ENCODE measurements at places on chromosomes 6 and 20.

DNA sequence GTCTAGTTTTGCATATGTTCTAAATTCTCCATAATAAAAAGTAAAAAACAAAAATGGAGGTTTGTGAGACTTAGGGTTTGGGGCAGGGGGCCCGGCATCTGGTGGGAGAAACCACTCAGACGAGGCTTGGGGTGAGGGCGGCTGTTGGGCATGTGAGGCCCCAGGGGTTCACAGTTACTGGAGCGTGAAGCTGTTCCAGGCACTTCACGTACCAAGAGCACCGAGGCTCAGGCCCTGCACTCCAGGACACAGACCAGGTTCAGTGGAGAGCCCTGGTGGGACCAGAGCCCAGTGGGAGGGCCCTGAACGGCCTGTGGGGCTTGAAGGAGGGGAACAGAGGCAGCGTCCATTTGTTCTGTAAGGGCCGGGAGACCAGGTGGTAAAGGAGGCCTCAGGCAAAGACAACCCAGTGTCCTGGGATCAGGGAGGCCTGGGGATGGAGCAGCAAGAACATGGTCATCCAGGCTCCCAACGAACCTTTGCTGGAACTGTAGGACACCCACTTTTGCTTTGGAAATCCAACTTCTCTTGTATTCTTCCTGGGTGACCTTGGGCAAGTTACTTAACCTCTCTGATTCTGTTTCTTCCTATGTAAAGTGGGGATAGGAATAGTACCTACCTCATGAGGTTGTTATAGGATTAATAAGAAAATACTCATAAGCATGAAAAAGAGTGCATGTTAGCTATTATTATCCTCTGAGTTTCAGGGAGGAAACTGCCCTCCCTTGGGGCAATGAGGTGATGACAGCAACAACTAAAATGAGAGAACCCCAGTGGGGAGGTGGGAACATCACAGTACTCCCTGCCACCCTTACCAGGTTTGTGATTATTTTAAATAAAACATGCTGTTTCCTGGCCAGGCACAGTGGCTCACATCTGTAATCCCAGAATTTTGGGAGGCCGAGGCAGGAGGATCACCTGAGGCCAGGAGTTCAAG, 1.1 kb upstream of the FGD2 start:
- no peak for DNase-seq

- no peak for DNase-seq
Measured at GRCh38 chr6:4905826-4906225, 98.0 kb downstream of the RPP40 start.

- no peak for DNase-seq
Measured at GRCh38 chr6:76697585-76697984, 625.1 kb upstream of the IMPG1 start.

DNA sequence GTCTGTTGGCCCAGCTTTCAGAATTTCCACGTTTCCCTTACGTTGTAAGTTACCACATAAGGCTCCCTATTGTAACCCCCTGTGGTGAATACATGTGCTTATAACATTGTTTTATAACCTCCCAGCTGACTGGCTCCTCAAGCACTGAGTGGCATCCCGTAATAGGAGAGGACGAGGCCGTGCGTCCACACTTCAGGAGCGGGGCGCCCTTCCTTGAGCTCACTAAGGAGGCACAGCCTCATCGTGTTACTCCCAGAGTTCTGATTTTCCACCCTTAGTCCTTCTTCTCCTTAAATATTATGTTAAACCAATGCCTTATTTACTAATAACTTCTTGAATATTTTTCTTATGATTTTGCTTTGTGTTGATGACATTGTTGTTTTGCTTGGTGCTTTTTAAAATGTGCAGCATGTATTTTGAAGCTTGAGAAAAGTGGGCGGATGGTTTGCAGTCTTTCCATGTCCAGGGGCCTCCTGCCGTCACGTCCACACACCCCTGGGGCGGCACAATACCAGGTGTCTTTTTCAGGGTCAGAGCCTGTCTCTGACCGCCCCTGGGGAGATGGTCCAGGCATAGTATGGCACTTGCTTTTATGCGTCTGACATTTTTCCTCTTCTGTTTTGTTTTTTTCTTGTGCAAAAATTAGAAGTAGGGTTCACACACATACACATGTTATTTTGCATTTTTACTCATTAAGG, 181.8 kb downstream of the DLL1 start:
- no peak for DNase-seq

DNA sequence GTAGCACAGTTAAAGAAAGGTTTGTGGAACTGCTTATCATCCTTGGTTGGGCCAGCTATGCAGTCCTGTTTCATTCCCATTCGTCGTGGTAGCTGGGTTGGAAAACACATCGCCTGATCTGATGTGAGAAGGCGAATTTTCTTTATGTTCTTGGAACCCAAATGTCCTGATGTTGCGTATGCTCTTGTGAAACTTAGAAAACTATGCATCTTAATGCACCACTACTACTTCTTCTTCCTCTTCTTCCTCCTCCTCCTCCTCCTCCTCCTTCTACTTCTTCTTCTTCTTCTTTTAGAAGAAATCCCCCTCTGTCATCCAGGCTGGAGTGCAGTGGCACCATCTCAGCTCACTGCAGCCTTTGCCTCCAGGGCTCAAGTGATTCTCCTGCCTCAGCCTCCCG, 381.6 kb downstream of the UTRN start:
- DNase-seq: no peak

GRCh38 chr6:170144571-170145271, 146.2 kb downstream of the DLL1 start:
- DNase-seq: no peak

- no peak for DNase-seq
Measured at GRCh38 chr6:169950558-169950957, 199.1 kb downstream of the ERMARD start.

- no peak for DNase-seq
Measured at GRCh38 chr6:85714893-85715530, 72.3 kb upstream of the SYNCRIP start.

DNA sequence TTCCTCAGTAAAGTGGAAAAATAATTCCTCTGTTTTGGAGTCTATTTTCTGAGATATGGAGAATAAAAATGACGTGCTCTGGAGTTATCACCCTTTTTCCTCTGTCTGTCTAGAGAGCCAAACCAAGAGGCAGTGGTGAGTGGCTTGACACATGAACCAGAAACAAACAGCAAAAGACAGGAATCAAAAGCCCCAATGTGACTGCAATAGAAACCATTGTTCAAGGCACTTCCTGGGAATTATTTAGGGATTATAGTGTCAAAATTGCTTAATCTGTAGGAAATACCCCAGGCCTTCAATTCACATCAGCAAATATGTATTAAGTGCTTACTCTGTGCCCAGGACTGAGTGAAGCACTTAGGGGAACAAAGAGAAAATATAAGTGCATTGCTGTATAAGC, 560.4 kb upstream of the JAG1 start:
- DNase-seq: no peak

GRCh38 chr20:9087531-9088217, 18.8 kb downstream of the PLCB4 start:
- no peak for DNase-seq

DNA sequence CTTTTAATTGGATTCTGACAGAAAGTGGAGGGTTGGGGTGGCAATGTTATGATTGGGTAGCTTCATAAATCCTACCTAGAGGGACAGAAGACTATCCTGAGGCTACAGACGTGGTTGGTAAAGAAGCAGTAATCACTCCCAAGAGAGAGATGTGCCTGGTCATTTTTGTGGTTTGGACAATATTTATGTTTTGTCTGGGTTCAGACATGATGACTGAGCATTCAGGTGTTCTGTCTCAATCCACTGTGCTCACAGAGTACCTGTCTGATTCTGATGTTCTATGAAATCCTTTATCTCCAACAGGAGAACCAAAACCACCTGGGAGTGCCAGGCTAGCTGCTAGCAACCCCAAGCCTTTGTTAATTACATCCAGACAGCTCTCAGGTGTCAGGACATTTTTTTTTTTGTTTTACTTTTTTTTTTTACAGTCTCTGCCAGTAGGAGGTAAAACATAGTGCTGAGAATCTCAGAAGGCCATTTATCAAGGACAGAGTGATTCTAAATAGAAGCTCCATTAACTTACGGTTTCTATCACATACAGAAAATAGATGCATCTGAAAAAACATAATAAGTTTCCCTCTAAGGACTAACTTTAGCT, 1.6 kb upstream of the HLA-DQA1 start:
- no peak for DNase-seq

- peak; percentile 46 for DNase-seq
Measured at GRCh38 chr20:49186535-49187329, 1.4 kb downstream of the STAU1 start.

- no peak for DNase-seq
Measured at GRCh38 chr6:82711105-82711827, 347.6 kb downstream of the TPBG start.

DNA sequence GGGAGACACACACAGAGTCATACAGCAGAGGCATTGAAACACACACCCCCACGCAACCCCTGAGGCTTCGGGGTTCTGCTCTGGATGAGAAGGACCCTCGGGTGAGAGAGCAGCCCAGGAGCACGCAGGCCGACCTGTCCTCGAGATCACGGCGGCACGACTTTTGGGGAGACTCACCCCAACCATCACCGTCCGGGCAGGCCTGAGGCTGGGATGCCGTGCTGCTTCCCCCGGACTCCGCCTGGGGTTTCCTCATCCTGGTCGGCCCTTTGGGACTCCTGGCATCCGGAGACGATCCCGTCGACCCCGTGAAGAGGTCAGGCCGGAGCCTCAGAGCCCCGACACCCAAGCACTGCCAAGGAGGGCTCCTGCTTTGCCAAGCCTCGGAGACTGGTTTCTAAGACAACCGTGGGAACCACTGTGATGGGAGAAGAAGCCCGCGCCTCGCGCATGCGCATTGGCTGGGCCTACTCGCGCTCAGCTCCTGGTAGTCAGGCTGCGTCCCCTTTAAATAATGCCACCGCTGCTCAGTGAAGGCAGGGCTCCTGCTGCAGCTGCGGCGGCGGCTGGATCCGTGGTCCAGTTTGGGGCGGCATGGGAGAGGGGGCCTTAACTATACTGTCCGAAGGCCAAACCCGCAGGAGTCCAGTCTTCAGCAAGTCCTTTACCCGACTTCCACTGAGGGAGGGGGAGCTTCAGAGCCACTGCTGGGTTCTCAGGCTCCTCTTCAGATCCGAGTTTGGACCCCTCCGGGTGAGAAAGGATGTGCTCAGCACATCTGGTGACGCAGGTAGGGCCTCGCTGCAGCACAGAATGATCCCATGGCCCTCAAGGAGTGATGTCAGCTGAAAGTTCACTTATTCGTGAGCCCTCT, 171.4 kb upstream of the ZNF337 start:
- peak; percentile 41 for DNase-seq

DNA sequence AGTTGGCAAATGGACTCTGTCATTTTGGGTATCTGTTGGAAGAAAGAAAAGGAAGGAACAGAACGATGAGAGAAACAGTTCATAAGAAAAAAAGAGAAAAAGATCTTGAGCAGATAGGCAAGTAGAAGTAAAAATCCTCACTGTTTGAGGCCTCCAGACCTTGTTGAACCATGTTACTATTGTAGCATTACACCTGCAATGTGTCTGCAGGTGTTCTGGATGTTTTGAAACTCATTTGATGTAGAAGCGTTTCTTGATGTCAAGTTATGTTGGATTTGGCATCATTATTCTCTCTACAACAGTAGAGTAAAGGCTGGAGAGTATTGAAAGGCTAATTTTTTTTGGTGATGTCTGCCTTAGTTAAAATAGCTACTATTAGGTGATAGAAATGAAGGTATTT, 108.7 kb downstream of the CARMIL1 start:
- no peak for DNase-seq

DNA sequence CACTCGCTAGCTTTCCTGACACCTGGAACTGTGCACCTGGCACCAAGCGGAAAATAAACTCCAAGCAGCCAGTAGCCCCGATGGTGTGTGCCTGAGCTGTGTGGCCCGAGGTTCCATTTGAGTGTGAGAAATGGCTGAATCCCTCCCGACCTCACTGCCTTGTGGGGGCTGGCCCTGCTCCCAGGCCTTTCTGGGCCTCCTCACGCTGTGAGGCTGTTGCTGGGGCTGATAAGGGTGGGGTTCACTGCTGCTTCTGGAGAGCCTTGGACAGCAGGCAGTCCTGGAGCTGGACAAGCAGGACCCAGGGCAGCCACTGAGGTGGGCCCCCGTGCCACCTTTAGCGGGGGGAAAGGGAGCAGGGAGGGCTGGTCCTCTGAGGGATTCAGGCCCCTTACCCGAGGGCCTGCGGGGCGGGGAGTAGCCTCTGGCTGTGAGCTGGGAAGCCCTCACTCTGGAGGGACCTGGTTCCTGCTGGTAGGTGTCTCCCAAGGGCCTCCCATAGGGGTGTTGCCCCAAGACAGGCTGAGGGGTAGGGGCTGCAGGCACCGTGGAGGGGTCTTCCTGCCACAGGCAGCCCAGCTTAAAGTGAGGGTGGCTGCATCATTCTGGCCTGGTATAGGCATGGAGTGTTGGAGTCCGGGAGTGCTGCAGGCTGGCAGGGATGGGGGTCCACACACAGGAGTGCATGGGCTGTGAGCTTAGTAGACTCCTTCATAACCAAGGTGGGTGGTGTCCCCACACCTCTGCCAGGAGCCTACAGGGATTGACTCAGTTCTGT, 1.7 kb downstream of the PPDPF start:
- DNase-seq: no peak

Data from activated T-helper 9 cell treated with anti-CD3 and anti-CD28 coated beads, Interleukin-2, amount 50 U/mL, for 16 hours (primary cell).